HT-29 (cell line): ENCODE measurements at places on chromosomes 16 and 17. TPM values are rescaled to one million over a fixed set of nuclear protein-coding genes. Genes with fewer than 3 reads are reported as not detected.

DNA sequence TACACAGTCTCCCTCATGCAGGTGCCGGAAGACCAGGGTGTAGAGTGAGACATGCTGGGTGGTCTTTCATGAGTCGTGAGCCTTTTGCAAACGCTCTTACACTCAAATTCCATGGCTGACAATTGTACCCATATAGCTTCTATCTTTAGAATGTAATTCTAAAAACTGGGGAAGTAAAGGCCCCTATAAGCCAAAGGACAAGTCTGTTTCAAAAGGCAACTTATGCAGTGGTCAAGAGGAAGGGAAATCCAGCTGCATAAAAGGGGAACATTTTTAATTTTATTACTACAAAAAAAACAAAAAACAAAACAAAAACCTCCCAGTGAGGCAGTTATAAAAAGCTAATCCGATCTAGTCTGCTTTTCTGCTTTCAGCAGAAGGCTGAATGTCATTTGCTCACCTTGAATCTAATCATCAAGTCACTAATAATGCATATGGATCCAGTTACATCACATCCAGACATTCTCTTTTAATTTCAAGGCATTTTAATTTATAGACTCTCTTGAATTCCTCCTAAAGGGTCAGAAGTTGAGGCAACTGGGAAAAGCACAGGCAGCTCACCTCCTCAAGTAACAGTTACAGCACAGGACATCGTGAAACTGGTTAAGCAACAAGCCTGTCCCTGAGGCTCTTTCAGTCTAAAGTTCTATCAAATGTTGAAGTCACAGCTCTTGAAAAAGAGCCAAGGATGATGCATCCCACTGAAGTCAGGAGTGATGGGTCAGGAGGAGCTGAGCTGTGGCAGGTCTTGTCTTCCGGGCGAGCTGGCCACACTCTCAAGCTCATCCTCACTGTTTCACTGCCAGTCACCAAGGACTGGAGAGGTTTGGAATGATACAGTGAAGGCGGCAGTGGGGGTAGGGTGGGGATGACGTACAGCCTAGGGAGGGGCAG lies 99.7 kb downstream of the VPS53 start:
- DNase-seq = no peak

GRCh38 chr17:57898487-57899311 lies 48.9 kb upstream of the MRPS23 start:
- DNase-seq = peak; percentile 60

DNA sequence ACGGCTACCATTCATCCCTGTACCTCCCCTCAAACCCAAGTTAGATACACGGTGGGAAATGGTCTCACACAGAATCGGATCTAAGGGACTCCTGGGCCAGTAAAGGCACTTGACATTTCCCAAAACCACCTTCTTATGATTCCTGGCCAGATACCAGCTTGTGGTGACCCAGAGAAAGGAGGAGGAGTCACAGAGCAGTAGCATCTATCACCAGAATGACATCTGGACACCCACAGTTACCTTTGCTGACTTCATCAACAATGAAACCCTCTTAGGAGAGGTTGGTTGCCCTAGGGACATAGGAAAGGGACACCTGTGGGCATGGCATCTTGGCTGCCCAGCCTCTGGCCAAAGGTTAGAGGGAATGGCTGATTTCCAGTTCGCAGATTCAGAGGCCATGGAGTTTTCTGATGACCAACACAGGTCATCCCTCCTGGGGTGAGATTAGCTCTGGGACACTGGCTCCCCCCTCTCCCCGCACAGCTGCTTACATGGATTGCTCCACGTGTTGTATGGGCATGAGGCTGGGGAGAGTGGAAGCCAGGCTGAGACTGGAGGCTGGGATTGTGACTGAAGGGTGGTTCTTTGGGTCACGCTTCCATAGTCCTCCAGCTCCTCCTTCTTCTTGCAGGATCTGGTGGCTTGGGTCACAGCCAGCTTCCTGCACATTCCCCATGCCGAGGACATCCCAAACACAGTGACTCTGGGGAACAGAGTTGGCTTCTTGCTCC lies 1.4 kb upstream of the AOC3 start:
- DNase-seq = peak; percentile 39

DNA sequence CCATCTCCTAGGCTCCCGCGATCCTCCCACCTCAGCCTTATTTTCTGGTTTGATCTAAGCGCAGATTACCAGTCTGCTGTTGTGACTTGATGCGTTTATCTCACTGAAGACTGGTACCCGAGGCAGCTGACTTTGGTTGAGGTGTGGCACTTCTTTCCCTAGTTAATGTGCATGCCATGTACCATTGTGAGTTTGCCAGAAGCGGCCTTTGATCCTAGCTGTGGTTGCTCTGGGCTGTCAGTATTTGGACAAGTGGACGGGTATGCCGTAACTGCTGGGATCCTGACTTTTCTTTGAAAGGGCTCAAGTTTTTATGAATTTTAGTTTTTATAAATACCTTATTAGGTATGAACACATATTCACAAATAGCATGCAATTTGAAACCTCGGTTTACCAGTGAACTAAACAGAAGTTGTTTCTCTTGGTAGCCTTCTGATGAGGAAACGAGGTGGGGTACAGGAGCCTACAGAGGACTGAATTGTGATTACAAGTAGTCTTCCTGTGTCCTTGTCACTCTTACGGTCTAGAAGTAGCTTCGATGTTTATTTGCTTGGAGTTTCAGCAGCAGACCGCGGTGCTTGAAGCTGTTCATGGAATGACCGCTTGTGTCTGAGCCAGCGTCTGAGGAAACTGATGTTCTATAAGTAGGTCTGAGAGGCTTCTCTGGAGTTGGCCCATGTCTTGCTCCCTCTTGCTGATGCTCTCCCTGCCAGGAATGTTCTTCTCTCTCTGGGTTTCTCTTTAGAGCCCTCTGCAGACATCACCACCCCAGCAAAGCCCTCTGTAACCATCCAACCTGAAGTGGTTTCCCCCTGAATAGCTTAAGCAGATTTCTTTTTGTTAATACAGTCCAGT lies 40.0 kb downstream of the SEC14L1 start:
- DNase-seq = no peak

GRCh38 chr16:82152196-82152595 lies 17.8 kb downstream of the MPHOSPH6 start:
- DNase-seq = no peak

GRCh38 chr16:55868980-55869379 lies 6.2 kb downstream of the CES5A start:
- no peak for DNase-seq

GRCh38 chr17:38667099-38667786 lies 7.5 kb downstream of the EPOP start:
- DNase-seq = peak; percentile 97

DNA sequence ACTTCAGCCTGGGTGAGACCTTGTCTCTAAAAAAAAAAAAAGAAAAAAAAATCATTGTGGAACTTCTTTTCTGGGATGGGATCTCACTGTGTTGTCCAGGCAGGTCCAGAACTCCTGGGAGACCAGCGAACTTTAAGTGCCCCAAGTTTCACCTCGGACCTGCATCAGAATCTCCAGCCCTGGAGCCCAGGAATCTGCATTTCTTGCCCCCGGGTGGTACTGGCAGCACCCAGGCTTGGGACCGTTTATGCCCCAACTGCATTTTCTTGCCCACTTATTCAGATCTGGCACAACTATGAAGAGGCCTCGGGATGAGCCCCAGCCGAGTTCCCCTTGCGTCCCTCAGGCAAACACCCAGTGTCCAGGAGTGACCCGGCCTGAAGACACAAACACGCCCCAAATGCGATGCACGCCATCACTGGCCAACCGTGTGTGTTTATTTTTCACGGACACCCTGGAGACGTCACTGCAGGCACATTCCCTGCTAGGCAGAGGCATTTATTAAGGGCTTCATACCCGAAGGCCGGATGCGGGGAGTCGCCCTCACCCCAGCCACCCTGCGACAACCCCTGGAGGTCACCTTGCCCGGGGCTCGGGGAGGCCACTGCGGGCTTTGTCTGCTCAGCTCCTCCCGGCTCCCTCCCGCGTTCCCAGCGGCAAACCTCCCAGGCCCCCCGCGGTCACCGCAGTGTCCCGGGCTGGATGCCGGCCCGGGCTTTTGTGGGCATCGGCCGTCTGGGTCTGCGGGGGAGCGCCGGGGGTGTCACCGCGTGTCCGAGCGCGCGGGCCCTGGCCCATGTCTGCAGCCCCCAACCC lies 684 bp upstream of the SPIRE2 start:
- DNase-seq = peak; percentile 81

Gene B4GALNT2
- total RNA-seq = 0.18 TPM in 1 of 2 replicates, not detected in the other

Gene OTOP2
- total RNA-seq = not detected in 2 replicates

Gene KRT23
- total RNA-seq = 3.3 and 4.1 TPM in 2 replicates

Gene ACSM2A
- not detected in 2 replicates for total RNA-seq

Gene ITGAD
- not detected in 2 replicates for total RNA-seq
